ENCODE measurements at places on chromosomes 1 and 21.

- no peak for DNase-seq
Observed at GRCh38 chr1:230170622-230171021, 103.6 kb downstream of the GALNT2 start.

- DNase-seq = no peak
Observed at GRCh38 chr1:12692967-12693782, 22.7 kb upstream of the AADACL3 start.

DNA sequence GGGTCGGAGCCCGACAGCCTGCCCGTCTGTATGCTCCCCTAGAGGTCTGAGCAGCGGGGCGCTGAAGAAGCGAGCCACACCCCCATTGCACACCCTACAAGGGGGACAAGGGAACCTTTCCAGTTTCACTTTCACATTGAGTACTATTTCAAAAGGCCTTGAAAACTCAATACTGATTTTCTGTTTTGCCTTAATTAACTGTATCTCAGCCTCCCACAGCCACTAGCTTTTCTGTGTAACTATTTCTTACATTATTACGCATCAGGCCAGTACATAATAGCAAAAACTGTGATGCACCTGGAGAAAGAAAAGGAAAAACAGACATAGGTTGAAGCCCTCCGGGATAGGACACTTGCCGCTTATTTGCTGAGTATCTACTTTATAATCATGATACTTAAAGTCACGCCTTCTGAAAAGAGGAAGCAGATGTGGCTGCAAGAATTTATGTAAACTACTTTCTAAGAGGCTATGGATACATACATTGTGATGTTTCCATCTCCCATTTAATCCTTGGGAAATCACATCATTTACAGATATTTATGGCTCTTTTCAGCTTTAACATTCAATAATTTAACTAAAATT, 1719.5 kb downstream of the MRPL39 start:
- no peak for DNase-seq

GRCh38 chr1:14610761-14611160, 12.3 kb downstream of the KAZN start:
- no peak for DNase-seq

DNA sequence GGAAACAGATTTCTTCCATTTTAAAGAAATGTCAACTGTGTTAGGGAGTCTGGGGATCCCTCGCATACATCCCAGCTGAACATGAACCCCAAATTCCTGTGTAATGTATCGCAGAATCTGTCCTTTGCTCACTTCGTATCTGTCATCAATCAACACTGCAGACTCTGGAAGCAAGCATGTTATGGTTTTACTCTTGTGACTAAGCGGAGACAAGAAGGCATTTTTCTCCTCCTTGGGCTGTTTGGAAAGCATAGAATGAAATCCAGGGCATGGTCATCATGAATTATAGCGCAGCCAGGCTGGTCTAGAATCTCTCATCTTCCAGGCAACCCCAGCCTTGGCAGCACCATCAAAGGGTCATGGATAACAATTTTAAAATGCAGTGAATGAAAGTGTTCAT, 290.2 kb downstream of the KIF26B start:
- DNase-seq = no peak

GRCh38 chr1:169260478-169261151, 107.0 kb downstream of the NME7 start:
- no peak for DNase-seq

DNA sequence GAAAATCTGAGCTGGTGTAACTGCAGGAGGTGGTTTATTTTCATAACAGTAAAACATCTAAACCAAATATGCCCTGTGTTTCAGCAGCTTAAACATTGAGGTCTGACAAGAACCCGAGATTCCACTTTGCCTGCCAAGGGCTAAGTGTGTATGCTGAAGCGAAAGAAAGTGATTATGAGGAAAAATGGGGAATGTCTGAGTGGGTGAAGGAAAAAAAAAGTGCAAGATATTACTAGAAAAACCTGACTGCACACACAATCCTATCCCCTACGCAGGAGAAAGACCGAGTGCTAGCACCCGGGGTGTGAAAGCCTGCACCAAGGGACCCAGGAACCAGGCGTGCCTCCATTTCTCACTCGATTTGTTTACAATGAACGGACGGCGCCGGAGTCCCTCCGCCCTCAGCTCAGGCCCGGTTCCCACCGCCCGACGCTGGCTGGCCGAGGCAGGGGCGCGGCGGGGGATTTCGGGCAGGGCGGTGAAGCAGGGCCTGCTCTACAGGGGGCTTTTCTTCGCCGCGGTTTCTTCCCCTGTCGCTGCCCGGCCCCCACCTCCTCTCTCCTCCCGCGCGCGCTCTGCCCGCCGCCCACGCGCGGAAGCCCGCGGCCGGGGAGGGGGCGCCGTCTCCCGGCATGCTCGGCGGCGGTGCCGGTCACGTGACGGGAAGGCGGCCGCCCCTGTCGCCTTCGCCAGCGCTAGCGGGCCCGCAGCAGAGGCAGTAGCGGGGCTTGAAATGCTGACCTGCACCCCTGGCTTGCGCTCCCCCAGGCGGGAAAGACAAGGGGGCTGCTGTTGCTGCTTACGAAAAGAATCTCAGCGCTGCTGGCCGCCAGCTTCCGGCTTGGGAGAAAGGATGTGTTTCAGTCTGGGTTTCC, 35.9 kb downstream of the ITPKB start:
- peak; percentile 64 for DNase-seq

DNA sequence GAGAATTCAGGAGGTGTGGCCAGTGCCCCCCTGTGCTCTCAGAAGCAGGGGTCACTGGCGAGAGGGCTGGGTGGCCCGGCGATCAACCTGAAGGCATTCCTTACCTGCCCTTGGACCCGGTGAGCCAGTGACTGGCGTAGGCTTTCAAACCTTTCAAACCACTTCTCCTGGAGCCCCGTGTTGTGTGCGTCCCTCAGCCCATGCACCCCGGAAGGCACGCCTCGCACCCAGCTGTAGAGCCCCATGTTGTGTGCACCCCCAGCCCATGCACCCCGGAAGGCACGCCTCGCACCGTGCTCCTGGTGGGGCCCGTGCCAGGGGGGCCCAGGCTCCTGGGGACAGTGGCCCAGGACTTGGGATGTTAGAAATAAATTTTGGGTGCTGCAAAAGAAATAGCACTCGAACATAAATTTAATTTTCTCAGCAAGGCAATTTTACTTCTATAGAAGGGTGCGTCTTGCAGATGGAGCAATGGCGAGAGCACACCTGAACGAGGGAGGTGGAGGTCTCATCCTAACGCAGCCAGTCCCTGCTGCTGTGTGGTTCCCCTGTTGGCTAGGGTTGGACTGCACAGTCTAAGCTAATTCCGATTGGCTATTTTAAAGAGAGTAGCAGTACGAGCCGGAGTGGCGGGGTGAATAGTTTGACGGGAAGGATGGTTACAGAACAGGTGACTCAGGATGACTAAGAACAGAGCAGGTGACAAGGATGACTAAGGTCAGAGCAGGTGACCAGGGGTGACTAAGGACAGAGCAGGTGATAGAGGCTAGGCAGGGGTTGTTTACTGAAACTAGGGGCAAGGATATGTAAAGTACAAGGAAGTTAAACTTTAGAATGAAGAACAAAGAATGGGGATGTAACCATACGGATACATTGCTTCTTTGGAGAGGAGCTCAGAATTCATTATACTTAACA, 47.4 kb downstream of the PRKCZ start:
- DNase-seq = no peak

- no peak for DNase-seq
Observed at GRCh38 chr1:33443080-33443704, 12.3 kb upstream of the PHC2 start.

- no peak for DNase-seq
Observed at GRCh38 chr1:90717665-90718410, 736 bp upstream of the BARHL2 start.

- no peak for DNase-seq
Observed at GRCh38 chr1:228059634-228060457, 22.7 kb upstream of the ARF1 start.

DNA sequence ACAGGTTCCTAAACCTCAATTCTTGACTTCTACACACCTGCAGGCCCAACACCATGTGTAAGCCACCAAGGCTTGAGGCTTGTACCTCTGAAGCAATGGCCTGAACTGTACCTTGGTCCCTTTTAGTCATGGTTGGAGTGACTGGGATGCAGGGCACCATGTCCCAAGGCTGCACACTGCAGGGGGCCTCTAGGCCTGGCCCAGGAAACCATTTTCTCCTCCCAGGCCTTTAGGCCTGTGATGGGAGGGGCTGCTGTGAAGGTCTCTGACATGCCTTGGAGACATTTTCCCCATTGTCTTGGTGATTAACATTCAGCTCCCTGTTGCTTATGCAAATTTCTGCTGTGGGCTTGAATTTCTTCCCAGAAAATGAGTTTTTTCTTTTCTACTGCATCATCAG, 75.8 kb upstream of the ZNF678 start:
- no peak for DNase-seq

GRCh38 chr1:148318123-148318903, 164.8 kb downstream of the PPIAL4G start:
- no peak for DNase-seq

DNA sequence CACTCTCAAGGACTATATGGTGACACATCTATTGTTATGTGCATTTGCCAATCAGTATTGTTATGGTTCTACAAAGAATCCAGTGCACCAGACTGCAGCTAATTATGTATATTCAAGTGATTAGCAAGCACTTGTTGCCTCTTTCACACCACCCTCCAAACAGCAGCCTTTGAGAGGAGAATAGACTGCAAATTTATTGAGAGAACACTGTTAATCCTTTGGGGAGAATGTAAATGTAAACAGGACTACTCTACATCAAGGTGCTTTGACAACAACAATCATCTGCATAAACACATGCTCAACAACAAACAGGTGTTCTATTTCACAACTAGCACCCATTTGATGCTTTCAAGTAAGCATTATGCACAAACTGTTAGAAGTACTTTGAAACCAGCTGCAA, 117.4 kb downstream of the AKT3 start:
- DNase-seq = no peak

- peak; percentile 53 for DNase-seq
Observed at GRCh38 chr1:117671781-117672501, 66.1 kb downstream of the TENT5C start.

DNA sequence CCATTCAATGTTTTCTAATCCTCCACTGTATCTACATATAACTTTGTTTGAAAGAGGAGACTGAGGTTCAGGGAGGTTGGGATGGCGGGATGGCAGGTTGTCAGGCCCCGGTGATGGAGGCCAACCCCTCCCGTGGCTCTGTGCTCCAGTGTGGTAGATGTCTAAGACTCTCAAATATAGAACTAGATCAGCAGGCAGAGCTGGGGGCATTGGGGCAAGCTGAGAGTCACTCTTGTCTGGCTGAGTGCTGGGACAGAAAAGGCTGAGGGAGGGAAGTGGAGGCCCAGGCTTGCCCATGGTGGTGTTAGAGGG, 1.7 kb downstream of the IL6R start:
- no peak for DNase-seq

GRCh38 chr1:118918230-118918939, 69.8 kb downstream of the TBX15 start:
- DNase-seq = no peak

DNA sequence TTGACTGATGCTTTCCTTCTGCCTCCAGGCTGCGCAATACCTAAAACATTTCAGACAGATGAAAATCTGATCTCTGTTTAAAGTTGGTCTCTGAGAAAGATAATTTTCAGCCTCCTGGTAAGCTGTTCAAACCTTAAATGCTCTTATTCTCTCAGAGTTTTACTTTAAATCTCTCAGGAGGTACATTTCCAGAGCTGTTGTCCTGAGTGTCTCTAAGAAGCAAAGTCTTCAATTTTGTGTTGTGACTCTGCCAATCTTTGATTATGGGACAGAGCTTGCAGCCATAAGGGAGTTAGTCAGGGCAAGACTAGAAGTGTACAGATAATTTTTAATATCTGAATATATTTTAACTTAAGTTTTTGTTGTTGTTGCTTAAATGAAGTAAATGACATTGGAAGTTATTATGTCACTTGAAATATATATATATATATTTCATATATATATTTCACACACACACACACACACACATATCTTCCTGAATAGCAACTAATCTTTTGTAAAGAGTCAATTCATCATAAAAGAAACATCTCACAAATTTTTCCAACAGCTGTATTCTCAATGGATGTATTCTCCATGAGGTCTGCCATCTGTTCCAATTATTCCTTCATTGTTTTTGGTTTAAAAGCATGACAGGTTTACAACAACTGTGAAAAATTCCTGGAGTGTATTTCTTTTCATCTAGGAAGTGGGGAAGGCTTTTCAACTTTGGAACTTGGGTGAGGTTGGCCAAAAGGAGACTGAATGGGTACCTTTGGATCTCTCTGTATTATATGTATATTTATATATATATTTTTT, 259.4 kb downstream of the BACH1 start:
- no peak for DNase-seq

- DNase-seq = peak; percentile 97
Observed at GRCh38 chr1:244272471-244273261, 179.0 kb downstream of the ADSS2 start.

- no peak for DNase-seq
Observed at GRCh38 chr1:110305900-110306420, 33.2 kb upstream of the RBM15 start.

DNA sequence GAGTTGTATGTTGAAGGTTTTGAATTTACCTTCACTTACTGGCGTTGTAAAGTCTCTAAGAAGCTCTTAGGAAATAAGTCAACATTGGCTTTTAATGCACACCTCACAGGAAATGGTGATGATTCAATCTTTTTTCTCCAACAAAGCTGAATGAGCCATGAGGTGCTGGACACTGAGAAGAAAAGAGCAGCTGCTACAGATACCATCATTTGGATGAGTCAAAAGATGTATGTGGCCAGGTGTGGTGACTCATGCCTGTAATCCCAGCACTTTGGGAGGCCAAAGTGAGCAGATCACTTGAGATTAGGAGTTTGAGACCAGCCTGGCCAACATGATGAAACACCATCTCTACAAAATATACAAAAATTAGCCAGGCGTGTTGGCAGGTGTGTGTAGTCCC, 3.3 kb upstream of the IL23R start:
- DNase-seq = no peak

GRCh38 chr1:119327094-119327449, 41.5 kb upstream of the HAO2 start:
- DNase-seq = peak; percentile 17

DNA sequence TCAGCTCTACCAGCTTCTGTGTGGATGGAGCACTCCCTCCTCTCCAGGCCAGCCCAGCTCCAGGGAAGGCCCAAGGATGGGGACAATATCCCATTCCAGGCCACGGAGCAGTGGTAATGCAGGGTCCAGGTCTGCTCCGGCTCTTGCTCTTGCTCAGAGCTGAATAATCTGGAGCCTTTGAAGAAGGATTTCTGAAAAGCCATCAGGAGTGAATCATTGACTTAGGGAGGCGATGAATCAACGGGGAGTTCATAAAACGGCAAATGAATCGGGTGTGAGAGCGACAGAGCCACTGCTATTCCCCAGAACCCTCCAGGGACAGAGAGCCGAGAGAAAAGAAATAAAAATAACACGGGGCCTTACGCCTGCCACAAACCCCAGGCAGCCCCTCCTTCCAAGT, 7.7 kb downstream of the POU3F1 start:
- DNase-seq = no peak

GRCh38 chr1:144101397-144102045, 129.7 kb upstream of the FAM72C start:
- peak; percentile 1 for DNase-seq

- DNase-seq = no peak
Observed at GRCh38 chr21:19011451-19011850, 607.9 kb upstream of the TMPRSS15 start.
